Activated naive CD4-positive, alpha-beta T cell treated with anti-CD3 and anti-CD28 coated beads, Interleukin-2, amount 50 U/mL, for 72 hours (primary cell): ENCODE measurements at places on chromosomes 3 and 15. TPM values are rescaled to one million over a fixed set of nuclear protein-coding genes. Genes with fewer than 3 reads are reported as not detected.

FSIP1 gene
- 0.18 TPM for total RNA-seq

USP3 gene
- 71.4 TPM for total RNA-seq

IL17RB gene
- 0.12 TPM for total RNA-seq

HTR3E gene
- not detected for total RNA-seq
